WTC11 (cell line): ENCODE measurements at places on chromosomes 7 and 10.

DNA sequence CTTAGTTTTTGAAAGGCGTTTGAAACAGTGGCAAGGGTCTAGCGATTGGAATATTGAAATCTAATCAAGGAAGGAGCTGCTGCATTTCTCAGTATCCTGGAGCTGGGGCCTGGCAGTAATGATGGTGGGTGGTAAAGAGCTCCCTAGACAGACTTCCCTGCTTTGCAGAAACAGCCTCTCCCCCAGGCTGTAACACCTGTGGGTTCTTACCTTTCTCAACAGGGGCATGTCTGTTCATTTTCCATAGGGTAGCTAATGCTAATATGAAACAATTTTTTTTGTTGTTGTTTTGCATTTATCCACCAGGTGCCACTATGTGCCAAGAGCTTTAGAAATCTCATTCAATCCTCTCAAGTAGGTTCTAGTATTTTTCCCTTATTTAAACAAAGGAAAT lies 345.5 kb downstream of the REEP3 start:
- no peak for DNase-seq
- peaks cover 16% of the 10 kb centered on the region for H3K4me1 ChIP-seq
- H3K27me3 ChIP-seq = no peaks in the 10 kb centered on the region; the same call in 1 of the 2 replicates

DNA sequence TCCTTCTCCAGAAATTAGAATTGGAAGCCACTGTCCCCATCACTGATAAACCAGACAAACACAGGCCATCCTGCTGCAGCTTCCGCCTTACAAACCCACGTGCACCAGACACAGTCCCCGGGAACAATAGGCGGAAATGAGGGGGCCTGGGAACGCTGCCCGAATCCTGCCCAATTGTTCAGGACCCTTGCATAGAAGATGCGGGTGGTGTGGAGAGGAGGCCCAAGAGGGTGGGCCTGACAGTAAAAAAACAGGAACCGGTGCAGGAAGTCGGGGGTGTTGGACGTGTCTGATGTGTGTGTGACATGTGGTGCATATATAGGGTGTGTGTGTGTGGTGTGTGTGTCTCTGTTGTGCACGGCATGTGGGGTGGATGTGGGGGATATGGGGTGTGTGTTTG lies 26.5 kb upstream of the CHST15 start:
- no peak overlapping the region for H3K4me3 ChIP-seq
- DNase-seq = no peak
- no peaks in the 10 kb centered on the region for H3K27me3 ChIP-seq
- no peaks in the 10 kb centered on the region for H3K36me3 ChIP-seq
- H3K27ac ChIP-seq = no peak overlapping the region

DNA sequence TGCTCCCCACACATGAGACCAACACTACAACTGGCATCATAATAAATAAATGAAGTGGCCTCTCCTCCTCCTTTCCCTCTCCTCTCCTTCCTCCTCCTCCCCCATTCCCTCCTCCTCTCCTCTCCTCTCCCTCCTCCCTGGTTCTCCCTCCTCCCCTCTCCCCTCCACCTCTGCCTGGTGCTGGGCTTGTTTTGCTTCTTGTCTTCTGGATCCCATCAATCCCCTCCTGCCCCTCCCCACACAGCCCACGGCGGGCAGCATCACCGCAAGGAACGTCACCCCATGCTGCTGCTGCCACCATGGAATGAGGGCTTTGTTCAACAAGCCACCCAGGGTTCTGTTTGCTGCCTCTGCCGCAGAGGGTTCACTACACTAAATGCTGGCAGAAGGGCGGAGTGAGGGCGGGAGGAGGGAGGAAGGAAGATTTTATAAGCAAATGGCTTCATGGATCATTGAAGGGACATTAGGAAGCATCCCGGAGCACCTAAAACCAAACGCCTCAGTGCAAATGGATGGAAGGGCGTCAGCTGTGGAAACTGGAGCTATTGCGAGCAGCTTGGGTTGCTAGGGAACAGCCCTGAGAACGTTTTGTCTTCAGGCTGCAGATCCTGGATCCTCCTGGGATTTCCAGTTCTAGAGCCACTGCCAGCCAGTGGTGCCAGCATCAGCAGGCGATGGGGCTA lies 379.7 kb upstream of the ZMIZ1 start:
- H3K4me3 ChIP-seq = no peak overlapping the region
- no peak overlapping the region for H3K27ac ChIP-seq
- no peak for DNase-seq
- no peaks in the 10 kb centered on the region; the same call in 1 of the 2 replicates for H3K27me3 ChIP-seq

- peaks cover 11% of the 10 kb centered on the region for H3K27me3 ChIP-seq
- DNase-seq = no peak
- H3K27ac ChIP-seq = peak overlapping the region; percentile 99
These were observed 90.4 kb downstream of the AKR1D1 start for GRCh38 chr7:138166681-138167080.

GRCh38 chr7:68429411-68430117 lies 1168.7 kb upstream of the AUTS2 start:
- H3K27ac ChIP-seq = no peak overlapping the region
- 0 out of 2 replicates have a peak, but pooled peaks cover 3% of the 10 kb centered on the region for H3K4me1 ChIP-seq

- H3K27me3 ChIP-seq = no peaks in the 10 kb centered on the region
- DNase-seq = no peak
- H3K27ac ChIP-seq = peak overlapping the region; percentile 92
- H3K4me1 ChIP-seq = peaks cover 37% of the 10 kb centered on the region
- H3K4me3 ChIP-seq = no peak overlapping the region
These were observed 57.7 kb downstream of the DNAJB6 start for GRCh38 chr7:157394246-157395191.

DNA sequence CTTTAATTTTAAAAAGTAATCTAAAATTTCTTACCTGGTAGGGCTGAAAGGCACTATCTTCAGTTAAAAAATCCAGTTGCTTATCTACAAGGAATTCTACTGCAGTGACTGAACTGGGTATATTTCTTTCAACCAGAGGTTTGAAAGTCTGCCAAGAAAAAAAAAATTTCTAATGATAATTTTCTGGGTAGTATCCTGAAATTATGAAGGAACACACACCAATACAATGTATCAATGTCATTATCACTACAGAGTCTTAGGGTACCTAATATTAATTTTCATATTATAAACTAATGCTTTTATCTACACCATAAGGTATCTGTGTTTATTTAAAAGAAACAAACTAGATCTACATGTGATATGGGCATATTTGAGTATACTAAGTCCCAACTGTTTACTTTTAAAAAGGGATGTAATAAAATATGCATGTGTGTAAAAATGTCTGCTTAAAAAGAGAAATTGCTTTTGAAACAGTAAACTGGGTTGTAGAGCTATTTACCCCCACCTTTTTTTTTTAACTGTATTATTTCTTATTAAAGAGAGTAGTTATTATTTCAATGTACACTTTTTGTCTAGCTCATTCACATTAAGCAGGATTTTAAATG lies 131.6 kb downstream of the NRBF2 start:
- no peaks in the 10 kb centered on the region for H3K27me3 ChIP-seq
- no peak for DNase-seq
- peaks cover 33% of the 10 kb centered on the region for H3K4me1 ChIP-seq
- H3K27ac ChIP-seq = no peak overlapping the region

- H3K4me1 ChIP-seq = peaks cover 28% of the 10 kb centered on the region
- no peak overlapping the region for H3K27ac ChIP-seq
- no peaks in the 10 kb centered on the region for H3K36me3 ChIP-seq
- no peak overlapping the region for H3K4me3 ChIP-seq
These were observed 142.4 kb upstream of the MEOX2 start for GRCh38 chr7:15828881-15829280.

DNA sequence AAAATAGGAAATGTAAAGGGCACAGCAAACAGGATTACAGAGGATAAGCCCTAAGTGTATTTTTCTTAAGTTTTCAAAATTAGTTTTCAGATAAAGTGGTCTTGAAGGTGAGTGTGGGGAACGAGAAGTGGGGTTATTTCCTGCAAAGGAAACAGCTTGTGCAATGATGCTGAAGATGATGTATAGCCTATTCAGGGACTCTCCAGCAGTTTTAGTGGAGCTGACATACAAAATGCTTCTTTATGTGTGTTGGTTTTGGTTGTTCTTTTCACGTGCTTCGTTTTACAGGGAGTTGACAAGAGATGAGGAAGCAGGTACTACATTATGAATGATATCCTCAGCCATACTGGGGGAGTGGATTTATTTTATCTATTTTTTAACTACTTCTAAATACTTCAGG lies 20.5 kb downstream of the CASD1 start:
- no peak overlapping the region for H3K27ac ChIP-seq
- H3K36me3 ChIP-seq = peaks cover 18% of the 10 kb centered on the region
- H3K4me1 ChIP-seq = no peaks in the 10 kb centered on the region
- DNase-seq = no peak
- H3K27me3 ChIP-seq = no peaks in the 10 kb centered on the region
- H3K4me3 ChIP-seq = no peak overlapping the region

GRCh38 chr7:94205529-94205928 lies 189.2 kb upstream of the COL1A2 start:
- H3K27me3 ChIP-seq = no peaks in the 10 kb centered on the region
- H3K4me3 ChIP-seq = no peak overlapping the region
- H3K36me3 ChIP-seq = no peaks in the 10 kb centered on the region
- DNase-seq = no peak

GRCh38 chr7:19421861-19422260 lies 276.6 kb upstream of the FERD3L start:
- H3K4me3 ChIP-seq = no peak overlapping the region
- H3K4me1 ChIP-seq = peaks cover 17% of the 10 kb centered on the region
- no peak overlapping the region for H3K27ac ChIP-seq

DNA sequence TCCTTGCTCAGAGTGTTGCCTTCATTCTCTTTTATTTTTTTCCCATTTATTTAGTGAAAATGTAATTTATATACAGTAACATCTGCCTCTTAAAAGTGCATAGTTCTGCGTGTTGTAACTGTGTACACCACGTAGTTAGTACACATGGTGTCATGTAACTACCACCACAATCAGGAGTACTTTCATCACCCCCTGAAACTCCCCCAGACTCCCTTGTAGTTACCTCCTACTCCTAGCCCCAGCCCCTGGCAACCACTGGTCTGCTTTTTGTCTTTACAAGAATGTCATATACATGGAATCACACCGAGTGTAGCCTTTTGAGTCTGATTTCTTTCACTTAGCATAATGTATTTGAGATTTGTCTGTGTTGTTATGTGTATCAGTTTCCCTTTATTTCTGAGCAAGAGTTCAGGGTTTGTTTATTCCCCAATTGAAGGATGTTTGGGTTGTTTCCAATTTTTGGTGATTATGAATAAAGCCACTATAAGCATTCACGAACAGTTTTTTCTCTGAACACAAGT lies 50.6 kb downstream of the GRK5 start:
- peaks cover 25% of the 10 kb centered on the region for H3K4me1 ChIP-seq
- H3K27me3 ChIP-seq = peaks cover 17% of the 10 kb centered on the region
- no peak for DNase-seq
- peaks cover 8% of the 10 kb centered on the region for H3K36me3 ChIP-seq
- H3K27ac ChIP-seq = no peak overlapping the region
- no peak overlapping the region for H3K4me3 ChIP-seq

GRCh38 chr10:84158550-84158949 lies 15.1 kb upstream of the GPR15LG start:
- DNase-seq = no peak
- peaks cover 58% of the 10 kb centered on the region for H3K4me1 ChIP-seq
- H3K27me3 ChIP-seq = no peaks in the 10 kb centered on the region
- H3K36me3 ChIP-seq = peaks cover 14% of the 10 kb centered on the region

GRCh38 chr7:143283381-143283780 lies 1.4 kb upstream of the TMEM139 start:
- peaks cover 47% of the 10 kb centered on the region for H3K27me3 ChIP-seq
- H3K4me3 ChIP-seq = no peak overlapping the region
- peaks cover 28% of the 10 kb centered on the region for H3K4me1 ChIP-seq
- no peak for DNase-seq

- no peaks in the 10 kb centered on the region for H3K36me3 ChIP-seq
- no peak overlapping the region for H3K4me3 ChIP-seq
- no peak for DNase-seq
These were observed 293.6 kb upstream of the ZNF32 start for GRCh38 chr10:43942096-43942850.

DNA sequence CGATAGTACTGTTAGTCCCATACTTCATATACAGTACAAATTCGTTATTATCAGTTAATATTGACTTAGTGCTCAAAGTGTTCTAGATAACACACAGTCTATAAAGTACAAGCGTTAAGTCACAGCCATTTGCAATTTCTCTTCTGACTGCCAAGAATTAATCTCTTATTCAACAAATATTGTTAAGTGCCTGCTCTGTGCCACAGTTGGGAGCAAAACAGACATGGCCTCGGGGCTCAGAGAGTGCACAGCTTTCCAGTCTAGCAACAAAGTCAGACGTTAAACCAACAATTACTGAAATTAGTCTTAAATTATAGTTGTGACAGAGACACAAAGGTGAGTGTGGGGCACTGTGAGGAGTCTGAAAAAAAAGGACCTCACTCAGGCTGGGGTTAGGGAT lies 113.0 kb upstream of the DPP6 start:
- H3K27me3 ChIP-seq = peaks cover 12% of the 10 kb centered on the region
- peaks cover 83% of the 10 kb centered on the region for H3K36me3 ChIP-seq
- no peaks in the 10 kb centered on the region for H3K4me1 ChIP-seq
- H3K4me3 ChIP-seq = no peak overlapping the region
- DNase-seq = no peak

GRCh38 chr7:1588978-1589377 lies 19.1 kb upstream of the PSMG3 start:
- no peak for DNase-seq
- H3K4me3 ChIP-seq = no peak overlapping the region
- no peak overlapping the region for H3K27ac ChIP-seq
- no peaks in the 10 kb centered on the region; the same call in 1 of the 2 replicates for H3K27me3 ChIP-seq
- H3K36me3 ChIP-seq = peaks cover 11% of the 10 kb centered on the region

DNA sequence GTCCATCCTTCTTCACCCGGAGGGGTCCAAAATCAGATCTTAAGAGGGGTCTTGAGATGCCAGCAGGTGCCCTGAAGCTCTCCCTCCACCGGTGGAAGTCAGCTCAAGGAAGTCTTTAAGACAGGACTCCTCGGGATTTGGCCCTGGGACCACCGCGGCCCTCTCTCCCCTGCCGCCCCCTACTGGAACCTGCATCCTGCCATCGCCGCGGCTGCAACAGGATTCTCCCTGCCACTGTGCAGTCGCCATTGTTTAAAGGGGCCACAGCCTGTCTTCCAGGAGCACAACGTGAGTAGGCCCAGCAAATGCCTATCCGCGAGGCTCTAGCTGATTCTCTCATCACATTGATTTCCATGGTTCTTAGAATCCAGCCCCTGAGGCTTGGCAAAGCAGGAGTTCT lies 324.3 kb downstream of the ZNF716 start:
- no peak overlapping the region for H3K27ac ChIP-seq
- no peak for DNase-seq
- peaks cover 36% of the 10 kb centered on the region for H3K27me3 ChIP-seq
- no peaks in the 10 kb centered on the region for H3K4me1 ChIP-seq
- H3K4me3 ChIP-seq = no peak overlapping the region
- peaks cover 73% of the 10 kb centered on the region for H3K36me3 ChIP-seq

GRCh38 chr7:44982970-44983369 lies 4.2 kb upstream of the MYO1G start:
- peak overlapping the region; percentile 60 for H3K27ac ChIP-seq
- H3K4me3 ChIP-seq = no peak overlapping the region
- peaks cover 33% of the 10 kb centered on the region for H3K4me1 ChIP-seq
- DNase-seq = no peak

- H3K4me1 ChIP-seq = peaks cover 52% of the 10 kb centered on the region
- H3K4me3 ChIP-seq = no peak overlapping the region; the same call in 1 of the 2 replicates
- H3K36me3 ChIP-seq = no peaks in the 10 kb centered on the region
- no peak overlapping the region for H3K27ac ChIP-seq
- H3K27me3 ChIP-seq = peaks cover 100% of the 10 kb centered on the region
- DNase-seq = no peak
These were observed 13.2 kb upstream of the PAX2 start for GRCh38 chr10:100732241-100732596.
